ENCODE measurements at places on chromosomes 4 and X.
A peak's percentile ranks its signal among the peaks of the same experiment; 100 is the strongest.

DNA sequence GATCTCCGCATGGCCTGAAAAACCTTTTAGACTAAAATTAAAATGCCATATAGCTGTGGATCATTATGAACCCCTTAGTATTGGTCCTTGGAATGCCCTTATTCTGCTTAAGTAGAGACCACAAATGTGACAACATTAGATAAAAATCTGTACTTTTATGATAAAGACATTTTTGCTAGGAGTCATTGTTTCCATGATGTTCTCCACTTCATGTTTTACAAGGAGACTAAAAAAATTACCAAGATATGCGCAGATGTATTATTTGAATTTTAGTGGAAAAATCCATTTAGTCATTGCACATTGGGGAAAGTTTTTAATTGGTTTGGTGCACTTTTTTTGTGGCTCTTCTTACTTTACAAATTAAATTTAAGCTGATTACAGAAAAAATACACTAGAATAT, 85.1 kb upstream of the HPRT1 start:
- no peak for DNase-seq

DNA sequence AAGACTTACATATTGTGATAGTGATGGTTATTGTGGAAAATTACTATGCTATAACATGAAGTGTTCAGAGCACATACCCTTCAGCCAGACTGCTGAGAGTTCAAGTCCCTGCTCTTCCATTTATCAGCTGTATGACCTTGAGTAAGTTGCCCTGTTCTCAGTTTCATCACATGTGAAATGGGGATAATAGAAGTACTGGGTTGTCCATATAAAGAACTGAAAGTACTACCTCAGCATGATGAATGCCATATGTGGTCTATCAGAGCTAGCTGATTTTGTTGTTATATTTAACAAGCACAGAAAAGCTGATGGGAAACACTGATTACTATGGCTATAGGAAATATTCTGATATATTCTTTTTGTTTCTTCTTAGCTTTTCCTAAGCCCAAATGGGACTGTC, 115.6 kb downstream of the REPS2 start:
- DNase-seq: no peak

- no peak for DNase-seq
Observed at GRCh38 chrX:21666679-21667078, 8.5 kb upstream of the KLHL34 start.

DNA sequence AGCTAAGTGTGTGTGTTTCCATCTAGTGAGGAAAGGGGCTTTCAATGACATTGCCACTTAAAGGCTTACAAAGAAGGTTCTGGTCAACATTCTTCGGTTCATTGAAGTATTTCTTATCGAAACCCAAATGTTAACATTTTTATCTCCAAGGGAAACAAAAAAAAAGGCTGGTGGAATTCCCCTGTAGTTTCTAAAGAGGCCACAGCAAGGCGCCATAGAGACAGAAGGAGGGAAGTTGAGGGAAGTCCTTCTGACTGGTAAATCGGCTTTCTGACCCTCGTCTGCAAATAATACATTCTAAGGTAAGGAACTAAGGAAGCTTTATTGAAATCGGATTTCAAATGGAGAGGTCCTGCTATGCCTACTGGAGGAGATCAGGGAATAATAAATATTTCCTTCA, 1.7 kb upstream of the ZFP42 start:
- no peak for DNase-seq

GRCh38 chr4:106583567-106583966, 215.0 kb upstream of the GIMD1 start:
- peak; percentile 96 for DNase-seq

- no peak for DNase-seq
Observed at GRCh38 chr4:185222598-185222997, 13.2 kb downstream of the SNX25 start.

DNA sequence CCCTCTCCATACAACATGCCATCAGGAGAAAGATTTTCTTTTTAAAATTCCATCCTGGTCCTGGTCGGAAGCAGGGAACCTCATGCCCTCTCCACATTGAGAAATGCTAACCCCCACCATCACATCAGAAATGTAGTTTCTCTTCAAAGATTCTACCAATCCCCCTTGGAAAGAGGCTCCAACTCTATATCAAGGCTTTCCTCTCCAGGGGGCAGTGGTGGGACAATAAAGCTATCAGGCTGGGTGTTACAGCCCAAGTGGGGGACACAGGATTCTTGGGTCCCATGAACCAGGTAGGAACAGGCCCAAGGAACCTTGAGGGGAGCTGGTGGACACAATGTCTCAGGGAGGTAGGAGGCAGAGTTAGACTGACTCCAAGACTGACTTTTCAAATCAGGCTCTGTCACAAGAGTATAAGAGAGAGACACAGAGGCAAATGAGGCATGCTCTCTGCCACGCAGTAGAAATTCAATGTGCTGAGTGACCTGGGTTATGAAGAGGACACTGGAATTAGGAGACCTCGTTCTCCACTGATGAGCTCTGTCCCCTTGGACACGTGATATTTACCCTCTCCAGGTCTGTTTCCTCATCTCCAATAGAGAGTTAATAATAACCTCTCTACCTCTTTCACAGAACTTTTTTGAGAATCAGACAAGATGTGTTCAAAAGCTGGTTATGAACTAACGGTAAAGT, 4.5 kb downstream of the GJB1 start:
- DNase-seq: no peak

DNA sequence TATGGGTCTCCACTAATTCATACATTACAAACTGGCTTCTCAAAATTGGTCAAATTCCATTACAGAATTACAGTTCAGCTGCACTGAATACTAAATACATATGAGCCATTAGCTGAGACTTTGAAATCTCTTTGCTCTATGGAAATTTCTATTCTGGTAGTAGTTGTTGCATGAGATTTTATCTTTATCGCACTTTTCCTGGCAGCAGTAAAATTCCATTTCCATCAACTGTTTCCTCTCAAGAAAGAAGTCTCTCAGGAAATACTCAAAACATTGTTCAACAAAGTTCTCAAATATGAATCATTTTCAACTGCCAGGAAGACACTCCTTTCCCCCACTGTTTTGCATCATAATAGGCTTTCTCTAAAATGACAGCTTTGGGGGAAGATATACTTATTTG, 51.3 kb downstream of the ATP11C start:
- DNase-seq: peak; percentile 74

- DNase-seq: no peak
Observed at GRCh38 chr4:101556842-101557241, 209.5 kb upstream of the PPP3CA start.

DNA sequence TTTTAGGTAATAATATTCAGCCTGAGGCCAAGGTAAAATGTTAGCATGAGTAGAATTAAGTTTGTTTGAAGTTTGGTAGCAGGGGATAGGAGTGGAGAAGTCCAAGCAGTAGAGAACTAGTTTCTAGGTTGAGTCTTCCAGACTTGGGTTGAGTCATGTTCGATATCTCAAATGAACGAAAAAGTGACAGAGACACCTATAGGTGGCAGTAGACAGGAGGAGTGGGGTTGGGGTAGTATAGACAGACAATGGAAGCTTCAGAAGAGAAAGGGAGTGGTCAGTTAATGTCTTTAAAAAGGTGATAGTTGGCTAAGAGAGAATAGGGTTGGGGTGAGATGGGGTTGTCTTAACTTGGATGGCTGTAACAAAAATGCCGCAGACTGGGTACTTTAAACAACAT, 58.7 kb upstream of the EMCN start:
- DNase-seq: no peak

GRCh38 chrX:151753313-151754046, 18.9 kb downstream of the CNGA2 start:
- DNase-seq: peak; percentile 21

DNA sequence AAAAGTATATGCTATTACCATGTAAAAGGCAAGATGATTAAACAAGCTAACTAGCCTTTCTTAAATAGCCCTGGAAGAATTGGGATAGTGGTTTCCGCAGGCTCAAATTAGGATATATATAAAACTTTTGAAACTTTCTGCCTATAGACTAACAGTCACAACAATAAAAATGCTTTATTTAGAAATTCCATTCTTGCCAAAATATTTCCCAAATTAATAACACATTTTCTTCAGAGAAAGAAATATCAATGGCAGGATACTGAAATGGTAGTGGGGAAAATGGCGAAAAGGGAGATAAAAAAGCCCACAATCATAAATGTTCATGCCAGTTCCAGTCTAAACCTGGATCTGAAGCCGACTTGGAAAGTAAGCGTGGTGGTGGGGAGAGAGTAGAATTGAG, 56.0 kb downstream of the MAD2L1 start:
- no peak for DNase-seq

DNA sequence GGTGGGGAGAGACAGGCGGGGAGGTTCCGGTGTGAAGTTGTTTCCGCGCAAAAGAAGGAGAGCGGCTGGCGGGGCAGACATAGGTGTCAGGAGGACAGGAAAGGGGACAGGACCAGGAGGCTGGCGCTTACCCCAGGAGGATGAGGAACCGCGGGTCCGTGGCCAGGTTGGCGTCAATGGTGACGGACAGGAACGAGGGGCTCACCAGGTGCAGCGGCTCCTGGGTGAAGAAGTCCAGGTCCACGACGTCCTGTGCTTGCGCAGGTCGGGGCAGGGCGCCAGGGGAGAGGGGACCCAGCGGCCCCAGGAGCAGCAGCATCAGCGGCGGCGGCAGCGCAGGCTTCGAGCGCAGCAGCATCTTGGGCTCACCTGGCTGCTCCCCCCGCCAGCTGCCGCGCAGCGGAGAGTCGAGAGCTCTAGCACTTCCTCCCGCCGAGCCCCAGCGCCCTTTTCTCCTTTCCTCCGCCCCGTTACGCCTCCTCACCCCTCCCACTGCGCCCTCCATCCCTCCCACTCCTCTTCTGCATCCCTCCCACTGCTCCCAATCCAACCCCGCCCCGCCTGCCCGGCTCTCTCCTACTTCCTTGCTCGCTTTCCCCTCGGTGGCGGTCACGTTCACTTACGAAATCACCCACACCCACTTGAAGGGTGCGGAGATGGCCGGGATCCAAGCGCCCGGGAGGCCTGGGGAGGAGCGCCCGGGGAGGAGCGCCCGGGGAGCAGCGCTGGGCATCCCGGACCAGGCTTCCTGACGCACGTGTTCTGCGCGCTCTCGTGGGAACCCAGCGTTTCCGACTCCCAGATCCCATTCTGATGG, at the start of gene HPSE:
Gene HPSE (minus strand): TSS at position 424 of the 817 bp plus-strand sequence. CDS start 66 bp downstream, at position 358.
- no peak for DNase-seq

DNA sequence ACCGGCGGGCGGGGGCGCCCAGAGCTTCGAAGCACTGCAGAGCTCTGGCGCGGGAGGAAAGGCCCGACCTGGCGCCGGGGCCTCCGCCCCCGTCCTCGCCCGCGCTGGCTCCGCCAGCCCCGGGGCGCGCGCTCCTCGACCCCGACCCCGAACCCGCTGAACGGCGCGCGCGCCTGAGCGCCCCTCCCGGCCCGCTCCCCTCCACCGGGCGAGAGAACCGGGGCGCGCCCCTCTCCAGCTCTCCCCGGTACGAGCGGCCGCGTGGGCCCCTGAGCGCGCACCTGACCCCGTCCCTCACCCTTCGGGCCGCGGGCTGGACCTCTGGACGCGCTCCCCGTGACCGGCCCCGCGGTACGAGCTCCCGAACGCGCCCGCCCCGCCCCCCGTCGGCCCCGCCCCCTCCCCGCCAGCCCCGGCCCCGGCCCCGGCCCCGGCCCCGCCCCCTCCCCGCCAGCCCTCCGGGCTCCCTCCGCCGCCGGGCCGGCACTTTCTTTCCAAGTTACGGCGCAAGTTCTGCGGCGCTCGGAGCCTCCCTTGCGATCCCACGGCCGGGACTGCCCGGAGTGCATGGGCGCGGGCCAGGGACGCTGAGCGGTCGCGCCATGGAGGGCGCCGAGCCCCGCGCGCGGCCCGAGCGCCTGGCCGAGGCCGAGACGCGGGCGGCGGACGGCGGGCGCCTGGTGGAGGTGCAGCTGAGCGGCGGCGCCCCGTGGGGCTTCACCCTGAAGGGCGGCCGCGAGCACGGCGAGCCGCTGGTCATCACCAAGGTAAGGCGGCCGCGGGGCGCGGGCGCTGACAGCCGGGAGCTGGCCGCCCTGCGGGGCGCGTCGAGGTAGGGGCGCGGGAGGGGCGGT, at the start of gene SHROOM2:
Gene SHROOM2 (plus strand): TSS at position 486 of the 854 bp plus-strand sequence. CDS start 117 bp downstream, at position 603.
- no peak for DNase-seq

DNA sequence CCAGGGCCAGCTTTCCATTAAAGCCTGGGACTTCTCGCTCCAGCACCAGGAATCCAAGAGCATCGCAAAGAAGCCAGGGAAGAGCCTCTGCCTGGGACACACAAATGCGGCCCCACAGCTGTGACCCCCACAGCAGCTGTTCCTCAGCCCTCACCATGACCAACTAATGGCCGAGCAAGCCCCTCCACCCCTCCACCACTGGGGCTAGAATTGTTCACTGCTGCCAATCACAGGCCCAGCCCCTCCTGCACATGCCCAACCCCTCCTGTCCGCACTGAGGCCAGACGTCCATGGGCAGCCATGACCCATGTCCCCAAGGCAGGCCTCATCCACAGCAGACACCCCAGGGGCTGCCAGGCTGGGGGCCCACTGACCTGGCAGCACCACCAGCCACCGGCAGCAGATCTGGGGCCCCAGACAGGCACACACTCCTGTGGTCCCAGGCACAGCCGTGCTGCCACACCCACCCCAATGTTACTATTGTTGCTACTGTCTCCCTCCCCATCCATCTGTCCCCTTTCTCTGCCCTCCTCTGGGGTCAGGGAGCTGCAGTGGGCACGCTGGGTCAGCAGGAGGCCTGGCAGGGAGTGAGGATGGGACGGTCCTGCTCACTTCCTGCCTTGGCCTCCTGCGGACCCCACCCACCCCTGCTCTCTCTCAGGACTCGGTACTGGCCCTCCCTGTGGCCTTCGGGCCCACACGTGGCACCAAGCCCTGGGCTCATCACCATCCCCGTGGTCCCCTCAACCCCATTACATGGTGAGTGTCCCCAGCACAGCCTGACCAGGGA, 56.0 kb downstream of the ZFYVE28 start:
- DNase-seq: no peak

GRCh38 chrX:112611776-112612175, 68.0 kb downstream of the LHFPL1 start:
- no peak for DNase-seq

DNA sequence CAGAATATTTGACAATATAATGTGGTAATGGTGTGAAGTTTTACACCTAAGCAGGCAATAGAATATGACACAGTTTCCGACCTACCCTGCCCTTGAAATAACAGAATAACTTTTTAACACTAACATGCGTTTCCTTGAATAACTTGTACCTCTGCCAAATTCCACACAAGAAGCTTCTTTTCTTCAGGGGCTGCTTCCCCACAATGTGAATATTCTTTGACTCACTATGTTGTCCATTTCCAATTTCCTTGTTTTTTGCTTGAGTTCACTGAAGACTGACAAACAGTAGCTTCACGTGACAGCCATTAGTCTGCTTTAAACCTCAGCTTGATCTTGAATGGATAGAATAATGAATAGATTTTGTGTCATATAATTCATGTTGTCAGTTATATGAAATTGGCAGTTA, 14.3 kb downstream of the SHROOM3 start:
- DNase-seq: peak; percentile 9

DNA sequence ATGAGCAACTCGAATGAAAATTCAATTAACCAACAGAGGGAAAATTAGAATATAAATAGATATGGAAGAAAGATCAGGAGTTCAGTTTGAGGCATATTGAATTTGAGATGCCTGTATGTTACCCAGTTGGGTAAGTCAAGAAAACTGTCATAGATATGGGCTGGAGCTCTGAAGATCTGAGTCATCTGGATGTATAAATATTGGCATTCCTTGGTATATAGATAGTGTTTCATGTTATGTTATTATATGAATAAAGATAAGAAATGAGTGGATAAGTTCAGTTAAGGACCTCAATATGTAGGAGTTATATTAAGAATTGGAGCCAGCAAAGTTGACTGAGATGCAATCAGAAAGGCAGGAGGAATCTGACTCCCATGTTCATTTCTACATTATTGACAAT, 543.6 kb upstream of the SMIM31 start:
- no peak for DNase-seq
